Adrenal gland (tissue), 19 donors: ENCODE measurements at places on chromosomes 12 and 14. TPM values are rescaled to one million over a fixed set of nuclear protein-coding genes. Genes with fewer than 3 reads are reported as not detected.

B4GALNT1 gene
- 1.1 TPM for total RNA-seq

MANSC1 gene
- total RNA-seq, result 19.9 TPM

GRCh38 chr14:105074601-105075053 is 9.4 kb upstream of the GPR132 start:
- no peaks in the 10 kb centered on the region for H3K4me1 ChIP-seq
- H3K4me3 ChIP-seq, result no peak overlapping the region
- DNase-seq, result no peak
- no peaks in the 10 kb centered on the region for H3K36me3 ChIP-seq
- peaks cover 13% of the 10 kb centered on the region for H3K27me3 ChIP-seq

P2RX2 gene
- total RNA-seq, result not detected

DNA sequence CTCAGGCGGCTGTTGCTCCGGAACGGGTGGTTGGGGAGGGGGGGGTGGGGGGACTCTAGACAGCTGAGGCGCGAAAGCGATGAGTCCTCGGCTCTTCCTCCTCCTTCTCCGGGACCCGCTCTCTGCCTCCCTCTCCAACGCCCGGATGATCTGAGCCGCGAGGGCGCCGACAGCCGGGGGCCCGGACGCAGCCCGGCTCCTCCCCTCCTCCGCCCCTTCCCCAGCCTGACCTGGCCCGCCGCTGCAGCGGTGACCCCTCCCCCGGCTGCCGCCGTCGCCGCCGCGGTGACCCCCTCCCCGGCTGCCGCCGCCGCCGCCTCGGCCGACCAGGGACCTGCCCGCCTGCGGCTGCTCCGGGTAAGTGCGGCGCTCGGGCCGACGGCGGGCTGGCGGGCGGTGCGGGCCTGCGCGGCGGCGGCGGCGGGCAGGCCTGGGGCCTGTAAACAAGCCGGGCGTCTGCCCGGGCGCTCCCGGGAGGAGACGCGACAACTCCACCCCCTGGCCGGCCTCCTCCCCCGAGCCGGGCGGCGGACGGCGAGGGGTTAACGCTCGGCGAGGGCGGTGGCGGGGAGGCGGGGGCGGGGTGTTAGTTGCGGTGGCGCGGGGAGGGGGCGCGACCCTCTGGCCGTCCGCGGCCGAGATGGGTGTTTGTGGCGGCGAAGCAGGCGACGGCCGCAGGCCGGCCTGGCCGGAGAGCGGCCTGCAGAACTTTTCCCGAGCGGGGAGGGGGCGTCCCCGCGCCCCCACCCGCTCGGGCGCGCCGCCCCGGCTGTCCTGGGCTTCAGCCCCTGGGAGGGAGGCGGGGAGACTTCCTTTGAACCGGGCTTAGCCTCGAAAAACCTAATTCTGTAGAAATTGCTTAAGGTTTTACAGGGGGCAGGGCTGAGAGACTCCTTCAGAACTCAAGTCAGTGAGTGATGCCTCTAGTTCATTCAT is 568 bp downstream of the PPM1A start:
- H3K27ac ChIP-seq, result peak overlapping the region; percentile 99
- H3K4me1 ChIP-seq, result peaks cover 45% of the 10 kb centered on the region
- H3K27me3 ChIP-seq, result no peaks in the 10 kb centered on the region

KCNH5 gene
- total RNA-seq, result 3.2 TPM

MIPOL1 gene
- total RNA-seq, result 10.7 TPM

PDE3A gene
- 2.0 TPM for total RNA-seq

GLT1D1 gene
- 0.39 TPM for total RNA-seq

GRCh38 chr12:79725987-79726386 is 35.2 kb upstream of the PAWR start:
- H3K27me3 ChIP-seq, result no peaks in the 10 kb centered on the region
- H3K36me3 ChIP-seq, result no peaks in the 10 kb centered on the region
- no peak overlapping the region for H3K4me3 ChIP-seq

C12orf75 gene
- total RNA-seq, result 6.6 TPM

GRIN2B gene
- 0.18 TPM for total RNA-seq

- H3K4me1 ChIP-seq, result no peaks in the 10 kb centered on the region
- no peak for DNase-seq
- no peaks in the 10 kb centered on the region for H3K27me3 ChIP-seq
- no peaks in the 10 kb centered on the region for H3K36me3 ChIP-seq
- no peak overlapping the region for H3K4me3 ChIP-seq
Observed at GRCh38 chr12:9319044-9319841, 111.0 kb upstream of the PZP start.

DNA sequence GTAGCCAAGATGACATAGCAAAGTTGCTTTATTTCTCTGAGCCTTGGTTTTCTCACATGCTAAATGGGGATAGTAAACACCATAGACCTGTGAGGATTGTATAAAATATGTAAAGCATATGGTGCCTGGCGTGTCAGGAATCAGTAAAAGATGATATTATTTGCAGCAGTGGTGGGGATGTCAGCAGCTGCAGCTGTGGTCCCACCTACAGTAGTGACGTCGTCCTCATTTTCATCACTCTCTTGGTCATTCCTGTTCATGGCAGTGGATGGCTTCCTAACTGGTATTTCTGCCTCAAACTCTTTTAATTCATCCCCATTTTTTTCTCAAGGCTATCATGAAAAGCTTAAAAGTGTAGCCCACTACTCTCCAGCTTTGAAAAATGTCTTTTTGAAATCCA is 12.1 kb downstream of the BMAL2 start:
- H3K36me3 ChIP-seq, result no peaks in the 10 kb centered on the region
- no peak overlapping the region for H3K4me3 ChIP-seq
- no peaks in the 10 kb centered on the region for H3K4me1 ChIP-seq
- no peaks in the 10 kb centered on the region for H3K27me3 ChIP-seq
- no peak for DNase-seq

DNA sequence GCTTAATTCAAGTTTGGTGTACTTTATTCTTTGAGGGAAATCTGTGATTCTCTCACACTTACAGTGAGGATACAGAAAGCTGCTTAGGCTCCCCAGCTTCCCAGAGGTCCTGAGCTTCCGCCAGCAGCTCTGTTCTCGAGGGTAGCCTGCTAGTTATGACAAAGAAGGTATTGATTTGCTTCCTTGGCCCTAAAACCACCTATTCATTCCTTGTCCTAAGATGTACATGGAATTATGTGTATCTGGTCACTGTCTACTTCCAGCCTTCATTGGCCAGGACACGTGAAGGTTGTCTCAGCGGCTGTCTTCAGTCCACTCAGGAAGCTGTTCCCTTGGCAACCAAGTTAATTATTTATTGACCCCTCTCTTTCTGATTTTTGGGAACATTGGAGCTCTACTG is 55.7 kb downstream of the GALNT8 start:
- no peaks in the 10 kb centered on the region for H3K27me3 ChIP-seq
- H3K36me3 ChIP-seq, result no peaks in the 10 kb centered on the region
- H3K4me1 ChIP-seq, result no peaks in the 10 kb centered on the region
- no peak overlapping the region for H3K4me3 ChIP-seq
